ENCODE measurements at places on chromosomes 12 and 14.

DNA sequence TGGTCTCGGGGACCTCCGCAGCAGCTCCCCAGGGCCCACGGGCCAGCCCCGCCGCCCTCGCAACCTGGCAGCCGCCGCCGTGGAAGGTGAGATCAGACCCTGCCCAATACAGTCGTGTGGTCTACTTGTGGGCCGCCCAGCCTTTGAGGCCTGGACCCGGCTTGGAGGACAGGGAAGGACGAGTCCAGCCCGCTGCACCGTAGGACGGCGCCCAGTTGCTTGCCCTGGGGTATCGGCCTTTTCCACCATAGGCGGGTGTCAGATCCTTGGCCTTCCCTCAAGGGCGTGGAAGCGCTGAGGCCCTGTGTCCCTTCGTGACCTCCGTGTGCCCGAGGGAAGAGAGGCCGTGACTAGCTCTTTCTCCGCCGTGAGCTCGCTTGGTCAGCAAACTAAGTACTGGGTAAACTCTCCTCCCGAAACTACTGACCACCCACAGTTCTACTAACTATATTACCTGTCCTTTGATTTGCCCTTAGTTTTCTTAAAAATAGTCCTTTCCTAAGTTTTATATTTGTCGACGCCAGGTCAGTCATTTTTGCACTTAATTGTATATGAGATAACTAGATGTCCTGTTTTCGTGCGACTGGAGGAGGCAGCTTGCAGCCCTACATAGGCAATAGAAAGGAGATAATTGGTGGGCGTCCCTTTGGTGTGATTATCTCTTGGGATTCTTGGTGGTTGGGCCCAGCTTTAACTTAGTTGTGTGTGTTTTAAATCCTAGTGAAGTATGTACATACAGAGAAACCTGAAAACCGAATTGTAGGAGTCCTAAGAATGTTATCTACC is 757 bp downstream of the SLC25A3 start:
- peak; percentile 54 for DNase-seq

DNA sequence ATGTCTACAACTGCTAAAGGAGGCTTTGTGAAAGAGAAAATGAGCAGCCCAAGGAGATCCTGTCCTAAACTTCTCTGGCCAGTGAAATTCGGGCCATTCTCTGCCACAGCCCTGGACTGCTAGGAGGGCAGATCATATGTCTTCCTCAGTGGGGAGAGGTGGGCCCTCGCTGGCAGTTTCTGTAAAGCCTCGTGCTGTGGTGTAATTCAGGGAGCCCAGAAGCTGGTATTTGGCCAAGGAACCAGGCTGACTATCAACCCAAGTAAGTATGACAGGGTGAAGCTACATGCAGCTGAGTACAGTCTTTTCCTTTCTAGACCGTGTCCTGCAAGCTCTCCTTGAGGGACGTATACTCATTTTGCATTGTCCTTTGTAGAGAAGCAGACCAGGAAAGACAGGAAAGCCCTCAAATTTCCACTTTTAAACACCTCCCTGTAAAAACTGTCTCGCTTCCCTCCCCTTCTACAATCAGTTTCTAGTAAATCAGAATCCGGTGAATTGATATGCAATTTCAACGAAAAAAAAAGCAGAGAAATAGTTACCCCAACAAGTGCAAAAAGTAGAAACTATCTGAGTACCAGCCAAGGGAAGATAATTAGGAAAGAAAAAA is 106.8 kb downstream of the DAD1 start:
- no peak for DNase-seq

GRCh38 chr14:93464271-93464670 is 33.5 kb downstream of the UNC79 start:
- no peak for DNase-seq

GRCh38 chr12:52221912-52222457 is 11.1 kb upstream of the KRT7 start:
- DNase-seq = peak; percentile 78

GRCh38 chr12:11739980-11740577 is 90.6 kb downstream of the ETV6 start:
- no peak for DNase-seq

DNA sequence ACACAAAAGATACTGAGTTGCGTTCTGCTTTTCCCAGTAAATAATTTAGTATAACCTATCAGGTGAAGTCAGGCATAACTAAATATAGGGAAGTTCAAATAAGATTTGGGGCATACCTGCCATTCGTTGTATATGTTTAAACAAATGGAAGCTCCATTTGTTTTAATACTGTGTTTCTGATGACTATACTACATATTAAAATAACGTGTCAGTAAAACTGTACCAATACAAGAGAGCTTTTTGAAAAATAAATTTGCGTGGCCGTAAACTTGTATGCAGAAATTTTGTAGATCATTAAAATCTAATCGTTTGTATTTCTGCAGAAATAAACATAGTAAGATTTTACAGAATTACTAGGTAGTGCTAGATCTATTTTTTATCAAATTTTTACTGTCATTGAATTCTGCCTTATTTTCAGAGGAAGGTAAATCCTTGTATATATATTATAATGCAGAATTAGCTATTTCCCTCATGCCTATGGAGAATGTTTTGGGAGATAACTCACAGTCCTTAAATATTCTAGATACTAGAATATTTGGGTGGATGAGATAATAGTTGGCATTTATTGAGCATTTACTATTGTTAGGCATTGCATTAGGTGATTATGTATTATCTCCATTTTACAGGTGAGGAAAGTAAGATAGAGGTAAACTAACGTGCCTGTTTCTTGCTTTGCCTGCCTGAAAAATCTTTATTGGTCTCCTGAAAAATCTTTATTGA is 1.5 kb downstream of the SCFD1 start:
- DNase-seq = no peak

- DNase-seq = no peak
Measured at GRCh38 chr12:38664661-38665269, 240.6 kb downstream of the CPNE8 start.

GRCh38 chr14:71398450-71398849 is 491.2 kb downstream of the PCNX1 start:
- no peak for DNase-seq

DNA sequence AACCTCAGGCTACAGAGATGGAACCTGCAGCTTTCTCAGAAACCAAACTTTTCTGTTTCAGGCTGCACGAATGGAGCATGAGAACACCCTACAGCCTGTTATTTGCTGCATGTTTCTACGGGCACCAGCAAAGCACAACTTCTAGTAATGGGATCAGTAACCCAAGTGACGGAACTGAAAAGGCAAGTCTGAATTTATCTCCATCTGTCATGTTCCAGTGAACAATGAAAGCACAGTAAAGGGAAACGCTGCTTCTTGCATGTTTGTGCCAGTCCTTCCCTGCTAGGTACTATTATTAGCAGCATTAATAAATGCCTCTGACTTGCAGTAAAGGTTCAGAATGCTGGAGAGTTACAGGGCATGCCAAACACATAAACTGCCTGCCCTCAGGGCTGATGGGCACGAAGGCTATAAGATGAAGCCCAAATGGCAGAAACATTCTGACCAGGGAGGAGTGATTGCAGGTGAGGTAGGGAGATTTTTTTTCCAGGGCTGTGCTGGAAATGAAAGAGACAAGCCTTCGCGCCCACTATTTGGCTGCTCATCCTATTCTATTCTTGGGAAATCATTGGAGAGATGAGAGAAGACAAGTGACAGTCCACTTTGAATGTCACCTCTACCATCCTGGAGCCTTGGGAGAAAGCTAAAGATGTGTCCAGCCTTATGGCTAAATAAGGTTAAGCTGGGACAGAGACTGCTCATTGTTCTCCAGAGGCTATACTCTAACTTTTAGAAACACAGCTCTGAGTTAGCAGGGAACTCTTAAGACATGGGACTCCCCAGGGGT is 100.4 kb upstream of the PLXNC1 start:
- DNase-seq = no peak

DNA sequence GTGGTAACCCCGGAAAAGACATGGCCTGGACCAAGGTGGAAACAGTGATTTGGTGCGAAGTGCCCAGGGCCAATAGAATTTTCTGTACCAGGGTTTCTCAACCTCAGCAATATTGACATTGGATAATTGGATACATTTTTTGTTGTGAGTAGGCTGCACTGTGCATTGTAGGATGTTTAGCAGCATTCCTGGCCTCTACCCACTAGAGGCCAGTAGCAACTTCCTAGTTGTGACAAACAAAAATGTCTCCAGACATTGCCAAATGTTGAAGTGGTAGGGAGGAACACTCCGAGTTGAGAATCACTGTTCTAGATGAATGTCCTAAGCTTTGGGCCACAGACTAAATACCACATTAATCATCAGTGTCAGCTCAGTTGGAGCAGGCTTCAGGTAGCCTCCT is 6.2 kb upstream of the CGRRF1 start:
- DNase-seq = no peak

DNA sequence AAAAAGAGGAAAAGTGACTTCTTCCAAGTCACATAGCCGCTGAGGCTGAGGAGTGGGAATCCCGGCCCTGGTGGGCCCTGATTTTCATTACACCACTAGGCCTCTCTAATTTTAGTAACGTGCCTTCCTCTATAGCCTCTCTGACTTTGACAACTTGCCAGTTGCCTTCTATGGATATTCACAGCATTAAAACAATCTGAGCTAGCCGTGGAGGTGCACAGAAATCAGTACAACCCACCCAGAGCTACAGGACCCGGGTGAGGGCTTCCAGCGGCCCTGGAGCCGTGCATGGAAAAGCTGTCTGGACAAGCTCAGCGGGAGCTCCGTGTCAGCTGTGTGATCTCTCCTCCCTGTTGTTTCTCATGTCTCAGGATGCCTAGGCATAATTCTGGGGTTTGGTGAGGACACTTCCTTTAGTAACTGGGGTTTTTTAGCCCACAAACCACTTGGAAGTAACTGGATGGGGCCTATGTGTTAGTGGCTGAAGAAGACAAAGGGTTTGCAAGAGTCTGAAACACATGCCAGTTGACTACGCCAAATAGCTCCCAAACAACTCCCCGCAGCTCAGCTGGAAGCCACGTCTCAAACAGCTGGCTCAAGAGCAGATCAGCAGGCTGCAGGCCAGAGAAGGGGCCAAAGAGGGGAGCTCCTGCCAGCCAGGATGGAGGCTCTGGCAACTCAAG is 53.0 kb downstream of the SSH1 start:
- DNase-seq = no peak

DNA sequence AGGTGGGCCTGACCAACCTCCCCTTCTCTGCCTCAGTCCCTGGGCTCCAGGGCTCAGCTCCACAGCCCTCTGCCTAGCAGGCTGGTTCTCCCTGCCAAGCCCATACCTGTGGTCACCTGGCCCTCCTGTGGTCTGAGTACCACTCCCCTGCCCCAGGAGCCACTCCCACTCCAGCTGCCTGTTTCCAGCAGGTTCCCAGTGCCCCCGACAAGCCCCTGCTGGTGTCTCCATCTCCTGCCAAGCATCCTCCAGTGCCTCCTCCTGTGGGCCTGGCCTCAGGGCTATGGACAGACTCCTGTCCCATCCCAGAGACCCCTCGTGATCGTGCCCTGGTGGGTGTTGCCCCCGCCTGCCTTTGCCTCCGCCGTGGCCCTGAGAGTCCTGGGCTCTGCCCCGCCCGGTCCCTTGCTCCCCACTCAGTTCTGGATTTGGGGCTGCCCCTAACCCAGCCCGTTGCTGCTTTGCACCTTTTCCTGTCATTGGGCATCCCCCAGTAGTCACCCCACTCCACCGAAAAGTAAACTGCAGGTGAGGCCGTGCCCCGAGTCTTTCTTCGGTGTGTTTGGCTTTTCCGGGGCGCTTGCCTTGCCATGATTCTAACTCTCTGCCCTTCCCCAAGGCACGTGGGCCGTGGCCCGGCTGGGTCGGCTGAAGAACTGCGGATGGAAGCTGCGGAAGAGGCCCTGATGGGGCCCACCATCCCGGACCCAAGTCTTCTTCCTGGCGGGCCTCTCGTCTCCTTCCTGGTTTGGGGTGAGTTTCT is 9.8 kb downstream of the MEG3 start:
- no peak for DNase-seq

DNA sequence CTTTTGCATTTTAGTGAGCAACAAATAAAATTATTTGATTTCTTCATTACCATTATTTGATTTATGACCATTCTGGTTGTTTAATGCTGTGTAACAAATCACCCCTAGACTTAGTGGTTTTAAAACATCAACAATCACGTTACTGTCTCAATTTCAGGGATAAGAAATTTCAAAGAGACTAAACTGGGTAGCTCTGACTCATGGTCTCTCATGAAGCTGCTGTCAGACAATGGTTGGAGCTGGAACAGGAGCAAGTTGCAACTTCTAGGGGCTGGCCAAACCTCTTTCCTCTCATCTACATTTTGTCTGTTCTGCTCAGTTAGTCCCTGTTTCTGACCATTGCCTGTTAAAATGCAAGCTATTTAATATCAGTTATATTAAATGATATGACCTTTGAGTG is 517.0 kb downstream of the KCNH5 start:
- no peak for DNase-seq

GRCh38 chr12:113479590-113480335 is 8.1 kb upstream of the LHX5 start:
- no peak for DNase-seq

- no peak for DNase-seq
Measured at GRCh38 chr12:55385891-55386290, 14.4 kb upstream of the OR6C65 start.

- DNase-seq = no peak
Measured at GRCh38 chr12:29778531-29778930, 5.2 kb downstream of the TMTC1 start.

GRCh38 chr12:25839470-25839869 is 119.0 kb upstream of the RASSF8 start:
- no peak for DNase-seq

DNA sequence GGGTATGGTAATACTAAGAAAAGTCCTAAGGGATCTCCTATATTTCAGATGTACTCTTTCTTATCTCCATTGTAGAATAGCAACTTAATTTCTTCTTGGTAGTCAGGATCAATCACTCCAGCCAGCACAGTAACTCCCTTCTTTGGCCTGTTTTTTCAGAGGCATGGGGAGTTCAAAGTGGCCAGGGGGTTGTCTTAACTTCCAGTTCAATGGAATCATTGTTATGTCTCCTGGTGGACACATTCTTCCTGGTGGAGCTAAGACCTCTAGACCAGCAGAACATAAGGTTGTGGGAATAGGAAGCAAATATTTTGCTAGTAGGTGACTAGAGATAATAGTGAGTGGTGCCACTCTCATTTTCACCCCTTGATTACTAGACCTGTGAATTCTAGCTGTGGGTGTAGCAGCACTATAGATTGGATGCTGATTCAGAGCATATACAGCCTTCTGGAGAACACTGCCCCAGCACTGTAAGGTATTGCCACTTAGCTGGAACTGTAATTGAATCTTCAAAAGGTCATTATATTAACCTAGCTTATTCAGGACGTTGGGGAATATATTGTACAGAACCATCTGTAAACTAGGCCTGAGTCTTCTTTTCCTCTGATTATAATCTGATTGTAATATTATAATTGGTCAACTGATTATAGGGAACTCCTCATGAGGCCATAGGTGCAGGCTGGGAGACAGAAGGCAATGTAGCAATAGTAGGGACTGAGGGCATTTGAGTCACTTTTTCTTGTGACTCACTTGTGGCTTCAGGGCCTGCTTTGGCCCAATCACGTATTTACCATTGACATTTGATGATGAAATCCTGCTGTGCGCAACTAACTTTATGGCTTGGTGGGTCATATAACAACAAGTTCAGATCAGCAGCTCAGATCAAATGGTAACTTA is 60.2 kb upstream of the ATP2B1 start:
- no peak for DNase-seq

- DNase-seq = no peak
Measured at GRCh38 chr14:81222691-81223090, 1.9 kb upstream of the GTF2A1 start.

GRCh38 chr14:105271224-105271890 is 23.0 kb downstream of the BTBD6 start:
- no peak for DNase-seq

GRCh38 chr14:43399289-43399688 is 1107.8 kb downstream of the FSCB start:
- no peak for DNase-seq

GRCh38 chr12:24754690-24755638 is 193.9 kb downstream of the BCAT1 start:
- DNase-seq = no peak
